ENCODE measurements at places on chromosomes 11 and 22. TPM values are rescaled to one million over a fixed set of nuclear protein-coding genes. Genes with fewer than 3 reads are reported as not detected.

The UBQLNL gene
- 0.60 TPM for total RNA-seq

The AMBRA1 gene
- total RNA-seq: 39.1 TPM

The DEFB131B gene
- not detected for total RNA-seq

The ABCG4 gene
- total RNA-seq: not detected

DNA sequence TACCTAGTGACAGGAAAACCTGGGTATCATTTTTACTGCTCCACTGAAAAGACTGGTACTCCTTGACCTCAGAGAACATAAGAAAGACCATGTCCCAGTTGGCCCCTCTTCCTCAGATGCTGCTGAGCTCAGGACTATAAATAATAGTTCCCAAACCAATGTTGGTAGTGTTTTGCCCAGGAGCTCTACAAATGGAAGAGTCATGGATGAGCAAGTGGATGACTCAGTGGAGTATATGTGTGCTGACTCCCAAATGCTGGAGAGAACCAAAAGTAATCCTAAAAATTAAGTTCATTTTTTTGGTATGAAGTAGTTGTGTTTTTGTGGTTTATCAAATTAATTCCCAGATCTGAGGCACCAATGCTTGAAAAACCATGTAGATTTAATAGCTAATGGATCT is 482.0 kb downstream of the KCNA4 start:
- no peak for DNase-seq
- H3K27ac ChIP-seq: no peak overlapping the region
- H3K27me3 ChIP-seq: no peaks in the 10 kb centered on the region
- H3K4me3 ChIP-seq: no peak overlapping the region

Measured in activated naive CD8-positive, alpha-beta T cell treated with anti-CD3 and anti-CD28 coated beads, Interleukin-2, amount 10 ng/mL, durations not matched to agents 7 days and 5 days (primary cell).